ENCODE measurements at places on chromosomes 5 and 9. TPM values are rescaled to one million over a fixed set of nuclear protein-coding genes. Genes with fewer than 3 reads are reported as not detected.
A peak's percentile ranks its signal among the peaks of the same experiment; 100 is the strongest.

DNA sequence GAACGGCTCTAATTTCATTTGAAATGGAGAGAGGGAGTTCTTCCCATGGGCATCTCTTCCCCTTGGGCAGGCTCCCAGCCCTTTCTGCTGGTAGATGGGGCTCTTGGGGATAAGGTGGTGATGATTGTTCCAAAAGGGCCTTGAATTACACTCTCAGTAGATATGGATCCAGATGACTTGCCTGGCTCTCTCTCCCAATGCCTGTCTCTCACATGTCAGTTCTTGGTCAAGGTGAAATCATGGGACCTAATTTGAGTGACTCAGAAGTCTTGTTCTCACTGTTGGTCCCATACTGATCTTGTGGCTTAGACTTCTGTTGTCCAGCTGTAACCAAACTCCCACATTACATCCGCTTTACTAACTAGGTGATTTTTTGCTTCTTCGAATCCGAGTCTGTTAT lies 317.0 kb upstream of the RFX3 start:
- no peak for DNase-seq

DNA sequence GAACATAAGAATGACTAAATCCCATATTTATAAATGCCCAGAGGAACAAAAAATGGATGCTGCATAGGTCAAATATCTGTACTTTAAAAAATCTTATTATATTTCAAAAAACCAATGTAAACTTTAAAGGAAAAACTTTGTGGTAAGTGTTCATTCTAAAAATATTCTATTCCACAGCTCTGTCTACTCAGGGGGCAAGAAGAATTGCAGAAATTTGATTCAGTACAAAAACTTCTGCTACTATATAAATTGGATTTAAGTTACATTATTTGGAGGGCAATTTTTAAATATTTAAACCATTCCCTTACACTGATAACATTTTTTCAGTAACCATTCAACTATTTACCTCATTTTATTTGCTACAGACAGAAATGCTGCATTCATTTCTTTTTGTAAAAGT lies 32.1 kb downstream of the NFIB start:
- DNase-seq: peak; percentile 32

DNA sequence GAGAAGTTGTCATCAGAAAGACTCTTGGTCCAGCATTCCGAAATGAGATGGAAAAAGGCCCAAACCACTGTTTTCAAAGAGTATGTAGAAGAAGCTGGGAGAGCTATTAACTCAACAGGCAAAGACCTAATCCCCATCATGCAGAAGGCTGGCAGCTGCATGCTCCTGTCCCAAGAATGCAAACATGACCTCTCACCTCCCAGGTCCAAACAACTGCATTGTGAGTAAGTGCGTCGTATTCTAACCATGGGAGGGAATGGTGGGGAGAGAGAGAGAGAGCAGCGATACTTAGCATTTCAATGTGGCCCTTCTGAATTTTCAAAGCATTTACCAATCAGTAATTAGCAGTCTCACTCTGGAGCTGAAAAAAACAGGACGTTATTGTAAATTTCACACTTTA lies 27.6 kb downstream of the TRPC7 start:
- no peak for DNase-seq

DNA sequence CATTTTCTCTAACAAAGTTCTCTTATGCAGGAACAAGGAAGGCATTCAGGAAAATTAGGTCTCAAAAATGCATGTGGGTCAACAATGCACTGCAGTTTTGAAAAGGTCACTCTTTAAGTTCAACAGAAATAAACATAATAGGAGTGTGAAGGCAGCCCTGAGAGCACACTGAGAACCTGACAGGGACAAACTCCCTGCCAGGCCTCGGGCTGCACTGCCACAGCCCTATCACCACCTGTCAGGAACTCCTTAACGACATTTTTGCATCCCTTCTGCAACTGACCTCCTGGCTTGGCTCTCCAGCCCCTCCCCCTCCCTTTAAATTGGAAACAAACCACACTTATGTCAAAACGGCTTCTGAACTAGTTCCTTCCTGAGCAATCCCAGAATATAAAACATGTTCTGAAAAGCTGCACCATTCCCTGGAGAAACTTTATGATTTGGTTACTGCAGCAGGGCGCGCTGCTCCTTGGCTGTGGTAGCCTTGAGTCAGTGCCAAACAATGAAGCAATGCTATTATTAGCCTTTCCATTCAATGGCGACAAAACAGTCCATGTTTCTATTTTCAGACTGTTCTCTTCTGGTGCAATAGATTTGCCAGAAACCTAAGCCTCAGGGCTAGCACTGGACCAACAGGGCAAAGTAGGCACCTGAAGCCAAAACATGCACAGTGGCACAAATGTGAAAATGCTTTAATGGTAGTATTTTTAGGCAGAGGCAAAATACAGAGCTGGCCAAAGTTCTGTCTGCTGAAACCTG lies 160.1 kb upstream of the ZNF608 start:
- DNase-seq: peak; percentile 93

GRCh38 chr5:178425621-178426068 lies 164.5 kb downstream of the COL23A1 start:
- DNase-seq: no peak

DNA sequence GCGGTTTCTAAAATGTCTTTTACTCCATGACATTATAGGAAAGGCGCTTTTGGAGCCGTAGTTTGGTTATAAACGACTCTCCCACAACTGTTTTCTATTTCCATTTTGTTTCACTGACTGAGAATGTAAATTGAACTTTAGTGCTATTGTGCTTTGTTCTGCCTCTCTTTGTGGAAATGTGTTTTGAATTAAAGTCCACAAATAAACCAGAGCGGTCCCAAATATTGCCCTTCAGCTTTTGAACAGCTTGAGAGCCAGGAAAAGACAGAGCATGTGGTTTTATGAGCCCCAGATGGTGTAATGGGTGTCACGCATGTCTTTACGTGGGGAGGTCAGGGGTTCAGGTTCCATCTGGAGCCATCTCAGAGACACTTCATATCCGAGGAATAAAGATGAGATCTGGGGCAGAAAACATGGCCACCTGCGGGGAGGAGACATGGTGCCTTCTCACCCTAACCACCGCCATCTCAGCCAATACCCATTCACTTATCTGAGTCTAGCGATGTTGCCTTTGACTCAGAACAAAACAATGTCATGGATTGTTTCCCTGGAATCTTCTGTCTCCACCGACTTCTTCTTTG lies 42.5 kb upstream of the ROR2 start:
- peak; percentile 54 for DNase-seq

DNA sequence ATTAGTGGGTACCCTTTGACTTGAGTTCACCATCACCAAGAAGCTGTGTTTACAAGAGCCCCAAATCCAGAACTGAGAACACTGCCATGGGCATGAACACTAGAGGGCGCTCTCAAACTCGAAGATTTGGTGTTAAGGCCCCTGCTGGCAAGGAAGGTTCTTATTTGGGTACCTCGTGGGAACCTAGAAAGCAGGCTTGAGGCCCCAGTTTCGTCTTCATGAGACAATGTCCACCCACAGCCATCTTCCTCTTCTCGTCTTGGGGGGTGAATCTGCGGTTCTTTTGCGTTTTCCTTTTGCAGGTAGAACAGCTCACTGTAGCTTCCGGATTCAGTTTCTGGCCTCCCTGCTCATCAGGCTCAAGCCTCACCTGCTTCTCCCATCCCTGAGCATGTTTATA lies 184.0 kb downstream of the SEMA5A start:
- DNase-seq: peak; percentile 84

DNA sequence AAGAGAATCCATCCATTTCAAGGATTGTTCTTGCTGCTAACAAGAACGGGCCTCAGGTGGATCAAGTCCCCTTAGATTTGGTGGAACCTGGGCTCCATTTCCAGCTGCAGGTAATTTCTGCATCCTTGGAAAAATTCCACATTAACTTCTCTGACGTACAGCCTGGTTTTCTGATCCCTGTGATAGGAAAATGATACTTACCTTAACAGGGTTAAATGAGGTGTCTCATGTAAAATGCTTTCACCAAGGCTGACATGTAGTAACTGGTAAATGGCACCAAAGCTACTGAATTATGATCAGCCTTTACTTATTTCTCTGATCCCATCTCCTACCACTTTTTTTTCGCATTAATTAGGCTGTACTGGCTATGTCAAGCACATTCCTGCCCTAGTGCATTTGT lies 93.7 kb downstream of the FBXO38 start:
- DNase-seq: no peak

- no peak for DNase-seq
Observed at GRCh38 chr9:127033061-127033460, 89.4 kb downstream of the ANGPTL2 start.

GRCh38 chr9:134624137-134624591 lies 17.4 kb upstream of the COL5A1 start:
- no peak for DNase-seq

- DNase-seq: no peak
Observed at GRCh38 chr5:151589878-151590570, 1.1 kb downstream of the FAT2 start.

DNA sequence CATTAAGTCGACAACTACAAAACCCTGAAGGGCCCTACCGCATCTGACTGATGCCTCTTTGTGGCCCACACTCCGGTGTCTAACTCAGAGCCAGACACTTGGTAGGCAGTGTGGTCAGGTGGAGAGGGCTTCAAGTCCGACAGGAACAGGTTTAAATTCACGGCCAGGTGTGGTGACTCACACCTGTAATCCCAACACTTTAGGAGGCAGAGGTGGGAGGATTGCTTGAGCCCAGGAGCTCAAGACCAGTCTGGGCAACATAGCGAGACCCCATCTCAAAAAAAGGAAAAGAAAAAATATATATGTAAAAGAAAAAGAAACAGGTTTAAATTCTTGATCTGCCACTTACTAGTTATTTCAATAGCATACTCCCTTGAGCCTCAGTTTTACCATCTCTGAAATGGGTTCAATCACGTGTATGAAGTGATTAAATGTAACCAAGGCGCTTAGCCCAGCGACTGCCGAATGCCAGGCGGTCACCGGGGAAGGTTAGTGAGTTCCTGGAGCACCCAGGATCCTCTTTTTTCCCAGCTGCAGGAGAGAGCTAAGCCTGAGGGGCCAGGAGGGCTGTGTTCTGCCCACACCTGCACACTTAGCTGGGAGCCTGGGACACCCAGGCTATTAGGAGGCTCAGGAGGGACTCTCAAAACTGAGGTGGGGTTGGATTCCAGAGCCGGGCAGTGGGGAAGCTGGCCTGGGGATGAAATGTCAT lies 943 bp downstream of the CLTB start:
- DNase-seq: no peak

GRCh38 chr9:101421653-101422065 lies 13.9 kb downstream of the ALDOB start:
- DNase-seq: no peak

DNA sequence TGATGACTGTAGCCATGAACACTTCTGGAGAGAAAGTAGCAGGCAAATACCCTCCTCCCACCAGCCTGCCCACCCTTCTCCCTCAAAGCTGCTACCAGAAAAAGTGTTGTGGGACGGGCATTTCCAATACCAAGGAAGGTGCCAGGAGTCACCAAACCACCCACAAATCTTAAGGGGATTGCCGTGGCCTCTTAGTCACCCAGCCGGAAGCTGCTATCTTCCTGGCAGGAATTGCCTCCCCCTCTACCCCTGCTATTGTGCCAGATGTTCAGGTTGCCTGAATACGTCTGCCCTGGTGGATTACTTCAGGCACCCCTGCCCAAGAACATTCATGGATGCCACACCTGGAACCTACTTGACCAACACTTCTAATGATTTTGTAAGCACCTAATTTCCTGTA lies 156.1 kb downstream of the TTC39B start:
- no peak for DNase-seq

- DNase-seq: no peak
Observed at GRCh38 chr9:35908504-35909125, 675 bp upstream of the SPAAR start.

- DNase-seq: no peak
Observed at GRCh38 chr5:151238303-151238741, 14.4 kb upstream of the CCDC69 start.

DNA sequence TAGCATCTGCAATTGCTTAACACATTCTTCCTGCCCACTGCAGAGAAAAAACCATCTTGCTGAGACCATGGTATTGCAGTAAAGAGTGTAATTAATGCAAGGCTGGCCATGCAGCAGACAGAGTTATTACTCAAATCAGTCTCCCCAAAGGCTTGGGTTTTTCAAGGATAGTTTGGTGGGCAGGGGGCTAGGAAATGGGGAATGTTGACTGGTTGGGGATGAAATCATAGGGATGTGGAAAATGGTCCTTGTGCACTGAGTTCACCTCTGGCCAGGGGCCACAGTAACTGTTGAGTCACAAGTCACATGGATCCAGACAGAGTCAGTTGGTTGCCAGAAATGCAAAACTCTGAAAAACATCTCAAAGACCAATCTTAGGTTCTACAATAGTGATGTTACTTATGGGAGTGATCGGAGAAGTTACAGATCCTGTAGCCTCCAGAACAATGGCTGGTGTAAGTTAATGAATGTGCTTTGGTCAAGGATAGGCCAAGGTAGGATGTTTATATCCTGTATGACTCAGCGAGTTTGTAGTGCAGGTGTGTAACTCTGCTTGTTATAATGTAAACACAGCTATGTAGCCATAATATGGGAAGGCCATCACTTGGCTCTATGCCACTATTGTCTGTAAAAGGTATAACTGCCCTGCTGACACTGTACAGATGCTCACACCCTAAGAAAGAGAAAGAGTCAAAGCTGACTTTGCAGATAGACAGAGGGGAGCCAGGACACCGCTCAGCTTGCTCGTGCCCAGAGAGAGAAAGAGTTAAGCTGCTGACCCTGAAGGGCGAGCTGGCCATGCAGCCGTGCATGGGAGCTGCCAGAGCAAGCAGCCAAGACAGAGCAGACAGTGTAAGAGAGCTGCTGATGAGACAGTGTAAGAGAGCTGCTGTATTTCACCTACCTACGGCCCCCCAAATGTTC lies 27.2 kb downstream of the C9orf152 start:
- peak; percentile 77 for DNase-seq

DNA sequence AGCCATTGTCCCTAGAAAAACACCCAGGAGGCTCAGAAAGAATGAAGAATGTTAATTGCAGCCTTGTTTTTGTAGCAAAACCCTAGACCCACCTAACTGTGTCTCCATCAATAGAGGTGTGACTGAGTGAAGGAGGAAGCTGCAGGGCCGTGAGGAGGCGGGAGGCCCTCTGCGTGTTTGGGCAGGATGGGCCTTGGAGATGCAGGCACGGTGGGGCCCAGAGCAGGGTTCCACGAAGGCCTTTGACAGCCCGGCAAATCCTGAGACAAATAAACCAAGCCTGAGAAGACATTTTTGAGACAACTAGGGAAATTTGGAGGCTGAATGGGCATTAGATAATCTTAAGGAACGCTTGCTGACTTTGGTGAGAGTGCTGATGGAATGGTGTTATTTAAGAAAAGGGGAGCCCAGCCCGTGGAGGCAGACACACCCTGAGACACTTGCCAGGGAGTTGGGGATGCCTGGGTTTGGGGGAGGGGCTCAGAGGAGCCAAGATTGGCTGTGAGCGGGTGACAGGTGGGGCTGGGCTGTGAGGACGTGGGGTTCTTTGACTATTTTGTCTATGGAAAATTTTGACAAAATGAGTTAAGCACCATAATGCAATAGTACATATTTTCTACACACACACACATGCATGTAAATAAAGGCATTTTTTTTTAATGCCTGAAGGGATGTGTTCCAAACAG lies 48.8 kb downstream of the BARX1 start:
- DNase-seq: no peak

Gene ANKRD34B
- not detected for total RNA-seq

Gene SLC27A6
- 0.26 TPM for total RNA-seq

Gene PAEP
- total RNA-seq: not detected

Gene NR5A1
- total RNA-seq: not detected

Gene FAM219A
- 5.3 TPM for total RNA-seq

Gene DMRTA1
- 0.26 TPM for total RNA-seq

Gene ADCY2
- total RNA-seq: under 0.01 TPM
